ENCODE measurements at places on chromosomes 3 and 15.

DNA sequence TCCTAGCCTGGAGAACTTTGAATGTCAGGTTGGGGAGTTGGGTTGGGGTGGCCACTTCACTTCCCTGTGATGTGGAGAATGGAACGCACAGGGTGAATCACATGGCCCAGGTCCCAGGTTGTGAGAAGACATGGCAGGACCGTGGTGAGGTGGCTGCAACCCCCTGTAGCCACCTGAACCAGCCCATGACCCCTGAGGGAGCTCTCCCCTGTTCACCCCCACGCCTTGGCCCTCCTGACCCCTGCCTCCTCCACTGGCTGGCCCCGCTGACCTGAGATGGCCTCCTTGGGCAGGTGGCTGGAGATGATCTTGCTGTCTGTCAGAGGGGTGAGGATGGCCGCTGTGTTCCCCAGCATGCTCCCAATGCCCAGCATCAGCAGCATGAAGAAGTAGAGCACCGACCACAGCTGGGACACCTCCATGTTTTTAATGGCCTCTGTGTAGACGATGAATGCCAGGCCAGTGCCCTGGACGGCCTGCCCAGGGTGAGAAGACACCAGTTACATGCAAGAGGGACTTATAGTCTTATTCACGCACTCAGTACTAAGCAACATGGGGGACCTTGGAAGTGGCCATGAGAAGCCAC lies 31.0 kb downstream of the SLC6A20 start:
- DNase-seq, result no peak

- DNase-seq, result no peak
Measured at GRCh38 chr15:101532865-101533264, 43.4 kb upstream of the PCSK6 start.

GRCh38 chr3:193783166-193783896 lies 190.3 kb downstream of the OPA1 start:
- DNase-seq, result no peak

DNA sequence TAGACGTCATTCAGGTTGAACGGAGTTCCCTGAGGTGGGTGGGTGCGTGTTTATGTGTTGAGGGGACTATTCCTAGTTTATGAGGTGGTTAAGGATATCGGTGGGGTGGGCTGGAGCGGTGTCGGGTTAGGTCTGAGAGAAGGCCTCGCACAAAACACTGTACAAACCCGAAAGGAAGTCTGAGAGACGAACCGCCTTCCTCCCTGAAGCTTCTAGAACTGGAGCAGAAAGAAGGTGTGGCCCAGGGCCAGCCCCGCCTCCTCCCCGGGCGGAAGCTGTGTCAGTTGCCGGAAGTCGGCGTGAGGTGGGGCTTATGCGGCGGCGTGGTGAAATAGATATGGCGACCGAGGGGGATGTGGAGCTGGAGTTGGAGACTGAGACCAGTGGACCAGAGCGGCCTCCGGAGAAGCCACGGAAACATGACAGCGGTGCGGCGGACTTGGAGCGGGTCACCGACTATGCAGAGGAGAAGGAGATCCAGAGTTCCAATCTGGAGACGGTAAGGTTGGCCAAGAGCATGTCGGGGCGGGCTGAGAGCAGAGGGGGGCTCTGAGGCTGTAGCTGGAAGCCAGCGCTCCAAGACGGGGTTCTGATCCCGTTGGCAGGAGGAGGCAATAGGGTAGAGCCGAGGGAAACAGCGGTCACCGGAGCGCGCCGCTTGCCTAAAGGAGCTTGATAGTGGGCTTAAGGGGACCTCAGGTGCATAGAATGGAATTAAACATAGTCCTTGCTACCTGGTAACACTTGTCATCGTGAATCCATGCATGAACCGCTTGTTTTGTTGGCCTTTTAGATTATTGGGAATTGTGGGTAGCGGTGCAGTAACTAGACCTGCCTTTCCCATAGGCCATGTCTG lies at the start of gene HYPK:
TSS of gene HYPK (plus strand) at position 314 of the 856 bp plus-strand sequence. CDS start at position 338, 24 bp downstream.
- peak; percentile 85 for DNase-seq
